NCI-H2029 treated with DMSO at 0.1 percent for 48 hours (cell line): ENCODE measurements at places on chromosomes 1 and 21.

DNA sequence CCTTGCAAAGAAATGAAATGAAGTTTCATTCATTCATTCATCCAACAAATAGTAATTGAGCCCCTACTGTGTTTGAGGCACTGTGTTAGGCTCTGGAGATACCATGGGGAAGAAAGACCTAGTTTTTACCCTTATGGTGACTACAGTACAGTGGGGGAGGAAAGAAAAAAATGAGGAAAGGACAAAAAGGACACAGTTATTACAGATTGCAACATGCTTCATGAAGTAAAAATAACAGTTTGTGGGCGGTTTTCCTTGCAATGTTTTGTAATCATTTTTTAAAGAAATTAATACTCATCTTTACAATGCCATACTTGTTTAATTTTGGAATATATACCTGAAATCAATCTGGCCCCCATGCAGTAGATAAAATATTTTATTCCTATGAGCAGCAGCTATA lies 120.3 kb downstream of the TM2D1 start:
- no peak for DNase-seq

DNA sequence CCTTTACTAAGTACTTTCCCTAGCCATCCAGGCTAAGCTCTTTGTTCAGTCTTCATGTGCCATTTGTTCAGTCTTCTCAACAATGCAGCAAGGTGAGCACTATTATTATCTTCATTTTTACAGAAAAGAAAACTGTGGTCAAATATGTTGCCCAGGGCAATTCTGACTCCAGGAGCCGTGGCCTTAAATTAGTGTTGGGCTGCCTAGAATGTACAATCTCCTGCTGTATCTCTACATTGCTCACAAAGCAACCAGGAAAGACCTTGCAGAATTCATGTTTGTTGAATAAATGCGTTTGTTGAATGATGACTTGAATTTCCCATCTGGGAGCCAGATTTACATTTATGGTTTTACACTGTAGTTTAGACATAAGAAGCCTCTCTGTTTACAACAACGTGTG lies 14.2 kb downstream of the CD101 start:
- no peak for DNase-seq

DNA sequence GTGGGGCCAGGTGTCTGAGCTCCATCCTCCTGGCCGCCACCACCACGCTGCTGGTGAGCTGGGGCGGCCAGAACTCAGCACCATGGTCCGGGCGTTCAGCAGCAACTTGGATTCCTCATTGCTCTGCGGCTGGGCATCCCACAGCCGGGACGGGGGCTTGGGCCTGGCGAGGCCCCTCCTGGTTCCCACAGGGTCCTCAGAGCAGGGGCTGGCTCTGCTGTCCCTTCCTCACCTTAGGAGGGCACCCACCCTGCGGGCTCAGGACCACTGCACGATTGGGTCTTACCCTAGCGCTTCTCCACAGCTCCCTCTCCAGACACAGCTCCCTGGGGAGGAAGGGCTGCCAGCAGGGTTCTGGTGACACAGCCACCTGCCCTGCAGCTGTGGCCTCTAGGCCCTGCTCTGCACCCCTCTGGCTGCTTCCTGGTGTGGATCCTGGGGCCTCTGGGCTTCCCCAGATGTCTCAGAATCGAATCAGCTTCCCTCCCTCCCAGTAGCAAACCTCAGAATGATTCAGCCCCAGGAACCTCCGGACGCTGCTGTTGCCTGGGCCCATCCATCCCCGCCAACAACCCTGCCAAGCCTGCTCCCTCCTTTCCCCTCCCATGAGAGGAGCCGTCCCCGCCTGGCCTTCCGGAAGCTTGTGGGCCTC lies 25.0 kb downstream of the CRYAA start:
- no peak for DNase-seq

DNA sequence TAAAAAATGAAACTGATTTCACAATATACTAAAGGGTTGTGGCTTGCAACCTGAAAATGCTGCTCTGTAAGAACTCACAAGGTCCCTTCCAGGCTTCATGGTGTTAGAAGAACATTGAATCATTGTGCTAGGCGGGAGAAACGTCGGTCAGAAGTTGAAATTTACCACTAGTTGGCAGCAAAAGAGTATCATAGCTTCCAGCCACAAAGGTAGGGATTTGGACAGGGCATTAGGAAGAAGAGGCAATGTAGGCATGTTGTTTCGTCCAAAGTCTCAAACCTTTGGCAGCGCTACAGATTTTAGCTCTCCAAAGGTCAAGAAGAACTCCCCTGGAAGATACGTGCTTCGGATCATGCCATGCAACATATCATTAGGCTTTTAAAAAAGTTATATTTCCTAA lies 62.5 kb upstream of the ZP4 start:
- no peak for DNase-seq

GRCh38 chr1:4397196-4397595 lies 257.2 kb upstream of the AJAP1 start:
- DNase-seq, result peak; percentile 84

- no peak for DNase-seq
Observed at GRCh38 chr1:156148216-156148615, 5.2 kb upstream of the SEMA4A start.

- no peak for DNase-seq
Observed at GRCh38 chr1:173241528-173242347, 34.6 kb upstream of the TNFSF4 start.

DNA sequence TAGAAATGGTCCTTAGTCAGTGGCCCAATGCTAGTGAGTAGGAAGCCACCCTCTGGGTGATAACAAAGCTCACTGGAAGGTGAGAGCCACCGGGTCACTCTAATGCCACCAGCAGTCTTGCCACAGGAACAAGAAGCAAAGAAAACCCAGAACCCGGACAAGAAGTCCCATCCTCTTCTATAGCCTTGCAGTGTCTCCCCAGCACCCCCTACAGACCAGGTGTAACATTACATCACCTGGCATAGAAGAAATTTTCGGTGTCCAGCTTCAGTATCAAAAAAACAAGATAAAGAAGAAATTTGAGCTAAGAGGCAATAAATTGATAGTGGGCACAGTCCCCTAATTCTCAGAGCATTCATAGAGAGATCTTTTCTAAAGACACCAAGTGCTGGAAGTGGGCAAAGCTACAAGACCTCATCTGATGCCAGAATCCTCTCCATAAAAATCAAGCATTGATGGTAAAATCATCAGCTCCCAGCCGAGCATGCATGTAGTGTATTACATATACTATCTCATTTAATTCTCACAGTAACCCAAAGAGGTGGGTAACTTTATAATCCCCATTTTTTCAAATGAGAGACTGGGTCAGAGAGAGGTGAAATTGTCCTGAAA lies 491.0 kb downstream of the MATN1 start:
- DNase-seq, result no peak

GRCh38 chr1:22611530-22611947 lies 24.9 kb upstream of the C1QA start:
- no peak for DNase-seq

- DNase-seq, result no peak
Observed at GRCh38 chr1:57109883-57110282, 144.1 kb upstream of the C8B start.

- no peak for DNase-seq
Observed at GRCh38 chr1:12113433-12114339, 50.6 kb downstream of the TNFRSF8 start.

GRCh38 chr1:14168326-14169063 lies 430.0 kb upstream of the KAZN start:
- no peak for DNase-seq

GRCh38 chr1:202201971-202202370 lies 8.4 kb downstream of the LGR6 start:
- DNase-seq, result no peak

GRCh38 chr1:154418923-154419619 lies 13.9 kb downstream of the IL6R start:
- DNase-seq, result no peak

DNA sequence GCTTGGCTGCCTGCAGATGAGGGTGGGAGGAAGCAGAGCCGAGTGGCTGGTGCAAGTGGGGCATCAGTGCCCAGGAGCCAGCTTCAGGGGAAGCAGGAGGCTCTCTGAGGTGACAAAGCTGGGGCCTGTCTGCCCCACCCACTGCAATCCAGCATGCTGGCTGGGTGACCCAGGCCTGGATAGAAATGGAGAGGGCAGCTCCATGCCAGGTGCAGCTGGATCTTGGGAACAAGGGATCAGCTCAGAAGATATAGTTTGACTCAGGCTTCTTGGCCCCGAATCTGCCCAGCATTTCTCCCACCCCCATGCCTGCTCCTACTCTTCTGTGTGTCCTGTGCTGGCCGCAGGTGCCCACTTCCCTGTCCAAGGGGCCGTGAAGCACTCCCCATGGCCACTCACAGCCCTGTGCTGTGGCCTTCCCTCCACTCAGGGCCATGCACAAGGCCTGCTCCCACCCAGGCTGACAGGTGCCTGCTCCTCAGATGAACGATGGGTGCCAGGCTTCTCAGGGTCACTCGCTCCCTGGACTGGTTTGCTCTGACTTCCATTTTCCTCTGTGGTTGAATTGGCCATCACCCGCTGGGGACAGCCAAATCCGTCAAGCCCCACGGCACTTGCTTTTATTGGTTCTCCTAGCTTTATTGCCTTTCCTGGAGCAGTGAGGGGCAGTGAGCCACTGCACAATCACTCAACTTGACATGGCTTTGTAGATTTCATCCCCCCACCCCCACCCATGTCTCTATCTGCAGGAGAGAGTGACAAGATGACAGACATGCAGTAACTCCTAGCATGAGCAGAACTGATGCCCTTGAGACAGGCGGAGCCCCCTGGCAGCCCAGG lies 174.8 kb upstream of the VAMP3 start:
- DNase-seq, result no peak

GRCh38 chr1:88783145-88783544 lies 99.1 kb downstream of the PKN2 start:
- no peak for DNase-seq

DNA sequence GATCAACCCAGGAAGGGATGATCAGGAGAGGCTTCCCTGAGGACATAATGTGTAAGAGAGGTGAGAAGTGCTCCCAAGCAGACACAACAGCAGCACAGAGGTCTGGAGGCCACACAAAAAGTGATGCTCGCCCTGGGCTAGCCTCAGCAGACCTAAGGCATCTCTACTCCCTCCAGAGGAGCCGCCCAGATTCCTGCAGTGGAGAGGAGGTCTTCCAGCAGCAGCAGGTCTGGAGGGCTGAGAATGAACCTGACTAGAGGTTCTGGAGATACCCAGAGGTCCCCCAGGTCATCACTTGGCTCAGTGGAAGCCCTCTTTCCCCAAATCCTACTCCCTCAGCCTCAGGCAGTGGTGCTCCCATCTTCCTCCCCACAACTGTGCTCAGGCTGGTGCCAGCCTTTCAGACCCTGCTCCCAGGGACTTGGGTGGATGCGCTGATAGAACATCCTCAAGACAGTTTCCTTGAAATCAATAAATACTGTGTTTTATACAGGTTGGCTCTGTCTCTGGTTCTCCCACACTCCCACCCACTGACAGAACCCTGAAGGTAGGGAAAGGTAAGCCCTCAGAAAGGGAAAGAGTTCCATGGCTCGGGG lies 5.0 kb downstream of the GJB3 start:
- no peak for DNase-seq

GRCh38 chr1:159927211-159927848 lies 2.0 kb upstream of the TAGLN2 start:
- DNase-seq, result no peak

GRCh38 chr1:67590329-67590728 lies 94.7 kb upstream of the GADD45A start:
- DNase-seq, result no peak

GRCh38 chr1:224558904-224559303 lies 57.2 kb upstream of the CNIH3 start:
- no peak for DNase-seq

DNA sequence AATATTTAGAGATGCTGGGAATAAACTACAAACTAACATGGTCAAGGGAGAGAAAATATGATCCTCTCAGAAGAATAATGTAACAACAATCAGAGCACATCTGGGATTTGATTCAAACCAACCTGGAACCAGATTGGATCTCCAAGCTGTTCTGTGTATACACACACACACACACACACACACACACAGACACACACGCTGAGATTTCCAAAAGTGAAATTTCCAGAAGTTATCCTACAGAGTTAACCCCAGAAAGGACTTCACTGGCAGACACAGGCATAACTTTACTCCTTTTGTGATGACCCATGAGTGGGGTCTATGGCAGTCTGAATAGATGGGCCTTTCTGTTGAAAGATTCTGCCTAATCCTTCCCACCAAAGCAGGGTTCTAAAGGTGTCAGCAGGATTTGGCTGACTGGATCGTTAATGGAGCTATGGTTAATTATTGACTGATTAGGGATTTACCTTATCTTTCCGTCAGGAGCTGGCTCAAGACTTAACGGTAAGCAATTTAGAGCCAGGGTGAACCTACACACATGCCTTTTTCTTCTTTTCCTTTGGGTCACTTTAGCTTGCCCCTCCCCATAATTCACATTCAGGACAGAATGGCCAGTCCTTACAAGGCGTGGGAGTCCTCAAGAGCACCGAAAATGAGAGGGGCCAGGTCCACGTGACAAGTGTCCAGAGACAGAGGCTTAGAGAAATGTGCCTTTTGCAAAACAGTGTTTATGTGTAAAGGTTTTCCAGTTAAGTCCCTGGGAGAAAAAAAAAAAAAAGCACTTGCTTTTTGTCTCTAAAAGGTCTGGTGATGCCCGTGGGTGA lies 10.9 kb upstream of the PROX1 start:
- DNase-seq, result no peak

GRCh38 chr1:117606649-117607430 lies 992 bp downstream of the TENT5C start:
- DNase-seq, result no peak
